ENCODE measurements at places on chromosomes 3 and 15. TPM values are rescaled to one million over a fixed set of nuclear protein-coding genes. Genes with fewer than 3 reads are reported as not detected.

CAPN3 gene
- total RNA-seq, result 0.31 TPM

SIDT1 gene
- not detected for total RNA-seq

CAV3 gene
- total RNA-seq, result not detected

WDR93 gene
- total RNA-seq, result not detected

DUOXA1 gene
- 1.2 TPM for total RNA-seq

PRR20G gene
- total RNA-seq, result 0.26 TPM

DNA sequence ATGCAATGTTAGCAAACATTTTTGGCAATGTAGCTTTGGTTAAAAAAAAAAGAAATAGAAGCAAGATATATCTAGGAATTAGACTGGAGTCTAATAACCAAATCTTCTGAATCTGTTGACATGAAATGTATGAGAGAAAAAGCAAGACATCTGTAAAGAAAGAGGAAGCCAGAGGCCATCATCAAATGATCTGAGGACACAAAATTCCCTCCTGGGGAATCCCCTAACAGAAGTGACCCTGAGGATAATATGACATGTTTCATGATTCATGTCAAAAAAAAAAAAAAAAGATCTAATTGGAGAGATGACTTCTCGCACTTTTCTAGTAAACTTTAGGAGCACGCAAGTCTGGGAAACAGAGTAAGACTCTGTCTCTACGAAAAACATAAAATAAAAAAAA, 70.9 kb downstream of the IMPG2 start:
- no peak overlapping the region for H3K27ac ChIP-seq
- DNase-seq, result no peak
- no peaks in the 10 kb centered on the region for H3K36me3 ChIP-seq
- no peak overlapping the region for H3K4me3 ChIP-seq
- no peaks in the 10 kb centered on the region for H3K27me3 ChIP-seq

- H3K36me3 ChIP-seq, result no peaks in the 10 kb centered on the region
- H3K27ac ChIP-seq, result no peak overlapping the region
- no peak for DNase-seq
- no peak overlapping the region for H3K4me3 ChIP-seq
Measured at GRCh38 chr3:25493246-25493645, 65.2 kb downstream of the RARB start.

DNA sequence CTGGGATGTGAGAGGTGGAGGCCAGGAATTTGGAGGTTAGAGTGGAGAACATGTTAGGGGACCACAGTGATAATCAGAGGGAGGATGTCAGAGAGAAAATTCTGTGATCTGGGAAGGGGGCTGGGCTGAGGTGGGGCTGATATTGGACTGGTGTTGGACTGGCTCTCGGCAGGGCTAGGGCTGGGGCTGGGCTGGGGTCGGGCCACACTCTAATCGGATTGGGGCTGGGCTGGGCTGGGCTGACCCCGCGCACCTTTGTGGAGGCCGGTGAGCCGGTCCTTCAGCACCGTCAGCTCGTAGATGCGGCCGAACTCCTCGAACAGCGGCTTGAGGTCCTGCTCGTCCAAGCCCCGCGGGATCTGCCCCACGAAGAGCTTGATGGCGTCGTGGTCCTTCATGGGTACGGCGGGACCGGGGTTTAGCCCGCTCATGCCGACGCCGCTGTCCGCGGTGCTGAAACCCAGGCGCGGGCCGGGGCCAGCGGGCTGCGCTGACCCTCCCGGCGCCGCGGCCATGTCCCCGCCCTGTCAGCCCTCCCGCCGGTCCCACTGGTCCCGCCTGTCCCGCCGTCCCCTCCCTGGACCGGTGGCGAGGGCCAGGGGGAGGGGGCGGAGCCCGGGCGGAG, 485 bp downstream of the CELF6 start:
- H3K27me3 ChIP-seq, result peaks cover 5% of the 10 kb centered on the region
- H3K4me1 ChIP-seq, result no peaks in the 10 kb centered on the region
- DNase-seq, result peak; percentile 93
- H3K4me3 ChIP-seq, result peak overlapping the region; percentile 35
- H3K36me3 ChIP-seq, result no peaks in the 10 kb centered on the region
- H3K27ac ChIP-seq, result no peak overlapping the region

DNA sequence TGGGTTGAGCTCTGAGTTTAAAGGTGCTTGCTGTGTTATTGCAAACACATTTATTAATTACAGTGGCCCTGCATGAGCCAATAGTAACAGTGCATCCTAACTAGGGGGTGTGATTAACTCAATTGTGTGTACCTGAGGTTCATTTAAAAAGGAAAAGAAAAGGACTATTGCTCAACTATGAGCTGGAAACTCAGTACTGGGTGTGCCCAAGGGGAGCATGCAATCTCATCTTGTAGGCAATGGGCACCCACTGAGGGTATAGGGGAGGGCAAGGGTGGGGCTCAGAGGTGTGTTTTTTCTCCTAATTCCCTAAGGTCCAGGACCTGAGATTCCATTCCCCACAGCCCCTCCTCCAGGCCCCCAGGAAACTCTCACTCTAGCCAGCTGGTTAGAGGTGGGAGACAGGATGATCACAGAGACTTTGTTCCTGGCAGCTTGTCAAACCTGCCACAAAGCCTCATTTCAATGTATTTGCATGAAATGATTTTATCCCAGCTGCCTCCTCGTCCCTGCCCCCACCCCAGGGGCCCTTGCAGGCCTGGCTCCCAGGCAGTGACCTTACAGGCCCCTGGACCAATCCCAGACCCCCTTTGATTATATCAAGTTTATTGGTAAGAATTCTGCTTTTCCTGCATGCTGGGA, 220.7 kb downstream of the TBC1D2B start:
- DNase-seq, result peak; percentile 6
- no peaks in the 10 kb centered on the region for H3K4me1 ChIP-seq
- H3K4me3 ChIP-seq, result no peak overlapping the region
- H3K36me3 ChIP-seq, result no peaks in the 10 kb centered on the region

- no peaks in the 10 kb centered on the region for H3K36me3 ChIP-seq
- H3K4me3 ChIP-seq, result no peak overlapping the region
- DNase-seq, result no peak
- no peaks in the 10 kb centered on the region for H3K27me3 ChIP-seq
- peaks cover 3% of the 10 kb centered on the region for H3K4me1 ChIP-seq
- H3K27ac ChIP-seq, result no peak overlapping the region
Measured at GRCh38 chr3:72338082-72338941, 509.9 kb downstream of the SHQ1 start.

GRCh38 chr3:174331095-174331800, 527.9 kb upstream of the NAALADL2 start:
- no peak for DNase-seq
- H3K36me3 ChIP-seq, result no peaks in the 10 kb centered on the region
- no peaks in the 10 kb centered on the region for H3K4me1 ChIP-seq
- H3K27me3 ChIP-seq, result no peaks in the 10 kb centered on the region
- no peak overlapping the region for H3K4me3 ChIP-seq

DNA sequence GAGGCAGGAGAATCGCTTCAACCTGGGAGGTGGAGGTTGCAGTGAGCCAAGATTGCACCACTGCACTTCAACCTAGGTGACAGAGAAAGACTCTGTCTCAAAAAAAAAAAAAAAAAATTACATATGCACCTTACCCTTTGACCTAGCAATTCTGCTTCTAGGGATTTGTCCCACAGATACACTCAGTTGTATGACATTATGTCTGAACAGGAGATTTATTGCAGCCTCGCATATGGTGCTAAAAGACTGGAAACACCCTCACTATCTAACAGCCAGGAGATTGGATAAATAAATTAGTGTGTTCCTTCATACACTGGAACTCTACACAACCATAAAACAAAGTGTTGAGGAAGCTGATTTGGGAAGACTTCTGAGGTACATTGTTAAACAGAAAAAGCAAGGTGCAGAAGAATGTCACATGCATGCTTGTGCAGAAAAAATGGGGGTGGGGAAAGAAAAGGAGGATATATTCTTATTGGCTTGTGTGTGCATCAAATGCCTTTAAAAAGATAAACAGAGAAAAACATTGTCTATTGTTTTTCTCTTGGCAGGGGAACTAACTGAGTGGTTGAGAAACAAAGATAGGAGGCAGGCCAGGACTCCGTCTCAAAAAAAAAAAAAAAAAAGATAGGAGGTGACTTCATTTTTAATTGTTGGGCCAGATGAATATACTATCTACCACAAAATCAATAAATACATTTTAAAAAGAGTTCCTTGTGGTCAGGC, 30.9 kb downstream of the PPCDC start:
- H3K4me1 ChIP-seq, result no peaks in the 10 kb centered on the region
- no peaks in the 10 kb centered on the region for H3K27me3 ChIP-seq
- H3K4me3 ChIP-seq, result no peak overlapping the region

- no peaks in the 10 kb centered on the region for H3K27me3 ChIP-seq
- H3K27ac ChIP-seq, result no peak overlapping the region
- H3K4me1 ChIP-seq, result no peaks in the 10 kb centered on the region
- no peak for DNase-seq
- H3K36me3 ChIP-seq, result no peaks in the 10 kb centered on the region
- H3K4me3 ChIP-seq, result no peak overlapping the region
Measured at GRCh38 chr3:124621498-124621897, 108.8 kb upstream of the UMPS start.

GRCh38 chr3:159796226-159796625, 192.4 kb upstream of the IL12A start:
- H3K36me3 ChIP-seq, result no peaks in the 10 kb centered on the region
- DNase-seq, result no peak
- H3K4me3 ChIP-seq, result no peak overlapping the region
- H3K27me3 ChIP-seq, result no peaks in the 10 kb centered on the region

- no peak overlapping the region for H3K27ac ChIP-seq
- DNase-seq, result no peak
- H3K4me3 ChIP-seq, result no peak overlapping the region
- no peaks in the 10 kb centered on the region for H3K36me3 ChIP-seq
Measured at GRCh38 chr15:71422530-71423259, 307.4 kb downstream of the THSD4 start.

DNA sequence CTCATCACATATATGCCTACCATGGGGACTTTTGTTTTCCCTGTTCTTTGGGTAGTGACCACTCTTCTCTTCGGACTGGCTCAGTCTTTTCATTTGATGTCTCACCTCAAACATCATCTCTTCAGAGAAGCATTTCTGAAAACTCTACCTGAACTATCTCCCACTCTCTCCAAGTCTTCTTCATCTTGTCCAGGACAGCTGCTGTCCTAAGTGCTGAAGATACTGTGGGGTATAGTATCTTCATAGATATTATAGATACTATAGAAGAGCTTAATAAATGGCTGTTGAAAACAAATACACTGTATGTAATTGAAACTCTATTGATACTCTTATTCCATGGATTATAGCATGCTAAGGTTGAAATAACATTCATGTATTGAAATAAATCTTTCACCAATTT, 672.3 kb downstream of the CADM2 start:
- no peaks in the 10 kb centered on the region for H3K27me3 ChIP-seq
- no peak overlapping the region for H3K4me3 ChIP-seq
- no peaks in the 10 kb centered on the region for H3K36me3 ChIP-seq
- no peak for DNase-seq

- H3K4me3 ChIP-seq, result no peak overlapping the region
- H3K4me1 ChIP-seq, result peaks cover 6% of the 10 kb centered on the region
- no peak for DNase-seq
- H3K27me3 ChIP-seq, result no peaks in the 10 kb centered on the region
- peaks cover 20% of the 10 kb centered on the region for H3K36me3 ChIP-seq
Measured at GRCh38 chr15:25932696-25933095, 69.6 kb upstream of the ATP10A start.

DNA sequence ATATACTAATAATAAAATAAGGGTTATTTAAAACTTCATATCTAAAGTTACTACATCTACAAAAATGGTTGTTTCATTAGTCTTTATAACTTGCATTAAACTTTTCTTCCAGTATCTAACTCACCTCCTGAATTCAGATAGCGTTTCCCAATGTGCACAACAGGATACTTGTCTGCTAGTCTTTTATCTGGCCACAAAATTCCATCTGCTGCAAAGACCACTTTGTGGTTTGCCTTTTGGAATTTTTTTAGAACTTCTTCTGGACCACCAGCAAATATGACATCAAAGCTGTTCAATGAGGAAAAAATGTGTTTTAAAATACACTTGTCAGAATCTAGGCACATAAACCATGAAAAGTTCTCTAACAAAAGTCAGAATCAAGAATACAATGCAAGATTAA, 50.8 kb downstream of the PLOD2 start:
- peaks cover 31% of the 10 kb centered on the region for H3K36me3 ChIP-seq
- no peak overlapping the region for H3K27ac ChIP-seq
- DNase-seq, result no peak
- H3K4me3 ChIP-seq, result no peak overlapping the region

DNA sequence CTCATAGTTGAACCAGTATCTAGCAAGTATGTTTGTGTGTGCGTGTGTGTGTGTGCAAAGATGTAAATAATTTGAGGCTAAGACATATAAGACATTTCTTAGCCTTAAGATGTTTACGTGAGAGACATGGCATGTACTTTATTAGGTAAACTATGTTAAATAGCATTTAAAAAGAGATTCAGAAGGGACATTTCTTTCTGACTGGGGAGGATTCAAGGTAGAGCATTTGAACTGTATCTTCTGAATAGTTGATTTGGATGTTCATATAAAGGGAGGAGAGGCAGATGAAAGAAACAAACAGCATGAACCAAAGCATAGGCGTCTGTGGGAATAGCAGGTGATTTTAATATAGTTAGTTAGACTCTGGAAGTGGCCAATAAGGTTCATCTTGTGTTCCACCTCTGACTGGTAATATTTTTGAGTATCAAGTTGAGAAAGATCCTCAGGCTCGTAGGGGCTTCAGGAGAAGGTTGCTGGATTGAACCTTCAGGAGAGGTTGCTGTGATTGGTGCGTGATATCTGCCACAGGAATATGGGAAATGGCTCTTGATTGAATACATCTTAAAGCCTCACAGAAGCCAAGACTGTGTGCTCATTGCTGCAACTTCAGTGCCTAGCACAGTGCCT, 12.6 kb downstream of the NFKBIZ start:
- H3K36me3 ChIP-seq, result peaks cover 18% of the 10 kb centered on the region
- no peak overlapping the region for H3K4me3 ChIP-seq
- H3K4me1 ChIP-seq, result no peaks in the 10 kb centered on the region
- no peaks in the 10 kb centered on the region for H3K27me3 ChIP-seq
- no peak overlapping the region for H3K27ac ChIP-seq
- no peak for DNase-seq

- no peaks in the 10 kb centered on the region for H3K27me3 ChIP-seq
- no peaks in the 10 kb centered on the region for H3K36me3 ChIP-seq
- no peak overlapping the region for H3K4me3 ChIP-seq
- no peak for DNase-seq
- no peaks in the 10 kb centered on the region for H3K4me1 ChIP-seq
Measured at GRCh38 chr3:188337232-188337631, 183.3 kb downstream of the LPP start.

- DNase-seq, result no peak
- H3K27me3 ChIP-seq, result no peaks in the 10 kb centered on the region
- no peaks in the 10 kb centered on the region for H3K36me3 ChIP-seq
- no peaks in the 10 kb centered on the region for H3K4me1 ChIP-seq
- no peak overlapping the region for H3K27ac ChIP-seq
- no peak overlapping the region for H3K4me3 ChIP-seq
Measured at GRCh38 chr3:127690106-127690505, 17.4 kb downstream of the ABTB1 start.

All from H9 (cell line).